M059J (cell line): ENCODE measurements at places on chromosomes 2 and 18. TPM values are rescaled to one million over a fixed set of nuclear protein-coding genes. Genes with fewer than 3 reads are reported as not detected.

CYBRD1 gene
- total RNA-seq: 43.7 and 54.7 TPM in 2 replicates

GRCh38 chr2:136093583-136093982 lies 24.4 kb downstream of the CXCR4 start:
- DNase-seq: no peak

DNA sequence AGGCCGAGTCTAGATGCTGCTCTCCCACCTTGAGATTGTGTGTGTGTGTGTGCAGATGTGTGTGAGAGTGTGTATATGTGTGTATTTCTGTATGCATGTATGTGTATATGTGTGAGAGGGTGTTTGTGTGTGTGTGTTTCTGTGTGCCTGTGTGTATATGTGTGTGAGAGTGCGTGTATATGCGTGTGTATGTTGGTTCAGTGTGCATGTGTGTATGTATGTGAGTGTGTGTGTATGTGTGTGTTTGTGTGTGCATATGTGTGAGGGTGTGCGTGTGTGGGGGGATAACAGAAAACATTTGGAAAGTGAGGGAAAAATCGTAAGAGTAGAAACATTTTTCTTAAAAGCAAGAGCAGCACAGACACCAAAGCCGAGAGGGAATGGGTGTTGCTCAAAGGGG lies 309.1 kb downstream of the NDUFA10 start:
- no peak for DNase-seq

DNA sequence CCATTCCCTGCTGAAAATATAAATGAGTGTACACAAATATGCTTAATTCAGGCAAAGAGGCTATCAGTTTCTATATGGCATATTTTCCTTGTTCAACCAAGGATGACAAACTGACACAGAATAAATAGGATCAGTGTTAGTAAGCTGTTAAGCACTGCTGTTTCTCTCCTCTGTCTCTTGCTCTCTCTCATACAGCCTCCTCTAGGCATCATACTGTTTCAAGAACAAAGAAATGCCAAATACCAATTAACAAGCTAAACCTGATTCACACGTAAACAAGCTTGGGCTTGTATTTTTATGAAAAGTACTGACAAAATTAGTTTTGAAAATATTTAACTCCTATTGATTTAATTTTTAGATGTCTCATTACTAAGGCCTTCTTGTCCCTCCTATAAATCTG lies 1027.2 kb upstream of the ACVR2A start:
- DNase-seq: no peak
